Type B pancreatic cell (in vitro differentiated cells): ENCODE measurements at places on chromosomes 16 and 17. TPM values are rescaled to one million over a fixed set of nuclear protein-coding genes. Genes with fewer than 3 reads are reported as not detected.

CHTF18 gene
- total RNA-seq: 53.4 and 105 TPM in 2 replicates

STH gene
- not detected in 2 replicates for total RNA-seq

RTN4RL1 gene
- total RNA-seq: 1.7 and 1.9 TPM in 2 replicates

- peak; percentile 56 for DNase-seq
Observed at GRCh38 chr17:79619636-79620206, 8.9 kb upstream of the RBFOX3 start.

DNA sequence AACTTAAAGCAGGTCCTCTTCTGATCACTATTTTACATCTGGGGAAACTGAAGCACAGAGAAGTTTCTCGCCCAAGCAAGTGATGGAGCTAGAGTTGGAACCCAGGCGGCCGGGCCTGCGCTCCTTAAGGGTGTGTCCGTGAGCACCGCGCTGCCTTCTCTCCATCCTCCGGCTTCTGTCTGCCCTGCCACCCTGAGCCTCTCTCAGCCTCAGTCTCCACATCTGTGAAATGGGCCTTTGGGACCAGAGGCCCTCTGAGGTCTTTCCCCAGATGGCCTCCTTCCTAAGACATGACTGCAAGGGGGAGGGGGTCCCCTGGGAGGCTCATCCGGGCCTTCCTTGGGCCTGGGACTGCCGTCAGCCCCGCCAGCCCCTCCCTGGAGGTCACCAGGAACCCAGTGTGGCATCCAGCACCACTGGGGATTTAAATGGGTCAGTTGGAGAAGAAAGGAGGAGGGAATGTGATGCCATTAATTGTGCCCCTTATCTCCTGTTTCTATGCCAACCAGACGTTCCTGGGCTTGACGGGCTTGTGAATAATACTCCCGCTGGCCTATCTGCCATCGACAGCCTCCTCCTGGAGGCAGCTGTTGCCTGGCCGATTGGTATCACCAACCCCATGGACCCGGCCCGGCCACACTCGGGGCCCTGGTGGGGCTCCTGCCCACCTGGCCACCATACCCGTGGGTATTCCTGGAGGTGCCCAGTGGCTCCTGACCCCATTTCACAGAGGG is 5.1 kb downstream of the ZFPM1 start:
- no peak for DNase-seq

DNA sequence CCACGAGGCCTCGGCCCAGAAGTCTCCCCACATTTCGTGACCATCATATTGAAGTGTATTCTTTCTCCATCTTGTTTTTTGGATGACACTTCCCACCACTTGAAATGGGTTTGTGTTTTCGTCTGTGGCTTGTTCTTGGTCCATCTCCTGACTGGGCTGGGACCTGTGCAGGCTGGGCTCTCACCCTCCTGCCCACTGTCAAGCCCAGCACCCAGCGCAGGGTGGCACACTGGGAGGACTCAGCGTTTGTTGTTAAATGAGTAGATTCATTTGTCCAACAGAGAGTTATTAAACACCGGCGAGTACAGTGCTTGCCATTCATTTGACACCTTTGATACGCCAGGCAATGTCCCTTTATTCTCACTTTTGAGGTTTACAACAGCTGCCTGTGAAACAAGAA is 22.6 kb downstream of the NT5M start:
- DNase-seq: no peak

DNA sequence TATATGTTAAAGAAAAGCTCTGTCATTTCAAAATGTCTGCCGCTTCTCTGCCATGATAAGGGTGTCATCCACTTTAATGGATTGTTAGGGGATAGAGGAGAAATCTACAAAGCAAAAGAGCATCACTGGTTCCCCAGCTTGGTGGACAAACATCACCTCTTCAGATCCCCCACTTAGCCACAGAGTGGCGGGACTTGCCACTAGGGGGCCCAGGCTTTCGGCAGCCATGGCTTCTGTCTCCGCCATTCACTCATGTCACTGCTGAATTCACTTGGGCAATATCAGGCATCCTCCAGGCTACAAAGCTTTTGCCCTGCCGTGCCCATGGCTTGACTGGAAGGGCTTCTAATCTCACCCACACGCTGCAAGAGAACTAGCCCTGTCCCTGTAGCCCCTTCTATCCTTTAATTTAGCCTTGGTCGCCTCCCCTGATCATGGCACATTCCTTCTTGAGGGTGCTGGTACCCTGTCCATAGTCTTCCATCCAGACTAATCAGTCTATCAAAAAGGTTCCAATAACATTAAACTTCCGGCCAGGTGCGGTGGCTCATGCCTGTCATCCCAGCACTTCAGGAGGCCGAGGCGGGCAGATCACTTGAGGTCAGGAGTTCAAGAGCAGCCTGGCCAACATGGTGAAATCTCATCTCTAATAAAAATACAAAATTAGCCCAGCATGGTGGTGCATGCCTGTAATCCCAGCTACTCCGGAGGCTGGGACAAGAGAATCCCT is 34.7 kb downstream of the SBK1 start:
- DNase-seq: no peak

- DNase-seq: no peak
Observed at GRCh38 chr17:42463976-42464400, 5.3 kb downstream of the ATP6V0A1 start.

DNA sequence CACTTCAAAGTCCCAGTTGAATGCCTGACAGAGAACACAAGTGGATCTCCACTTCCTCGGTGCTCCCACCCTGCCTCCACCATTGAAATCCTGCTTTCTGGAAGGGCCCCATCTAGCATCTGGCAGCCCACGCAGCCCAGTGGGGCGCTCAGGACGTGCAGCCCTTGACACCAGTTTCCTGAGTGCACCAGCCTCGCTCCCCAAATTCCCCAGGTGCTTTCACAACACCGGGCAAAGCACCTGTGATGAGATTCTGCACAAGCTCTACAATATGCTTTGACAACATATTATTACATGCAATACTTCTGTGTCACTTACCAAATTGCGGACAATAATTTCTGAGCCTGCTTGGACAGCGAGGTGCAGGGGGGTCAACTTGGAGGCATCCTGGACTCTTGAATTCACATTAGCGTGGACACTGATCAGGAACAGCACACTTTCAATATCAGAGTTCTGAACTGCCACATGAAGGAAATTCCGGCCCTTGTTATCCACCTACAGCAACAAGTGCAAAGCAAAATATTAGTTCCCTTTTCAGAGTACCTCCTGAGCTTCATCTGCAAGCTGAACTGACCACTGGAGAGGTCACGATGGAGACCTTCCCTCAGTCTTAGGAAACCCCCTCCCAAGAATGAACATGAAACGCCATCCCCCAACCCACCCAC is 33.9 kb downstream of the CYB5D2 start:
- DNase-seq: no peak

DNA sequence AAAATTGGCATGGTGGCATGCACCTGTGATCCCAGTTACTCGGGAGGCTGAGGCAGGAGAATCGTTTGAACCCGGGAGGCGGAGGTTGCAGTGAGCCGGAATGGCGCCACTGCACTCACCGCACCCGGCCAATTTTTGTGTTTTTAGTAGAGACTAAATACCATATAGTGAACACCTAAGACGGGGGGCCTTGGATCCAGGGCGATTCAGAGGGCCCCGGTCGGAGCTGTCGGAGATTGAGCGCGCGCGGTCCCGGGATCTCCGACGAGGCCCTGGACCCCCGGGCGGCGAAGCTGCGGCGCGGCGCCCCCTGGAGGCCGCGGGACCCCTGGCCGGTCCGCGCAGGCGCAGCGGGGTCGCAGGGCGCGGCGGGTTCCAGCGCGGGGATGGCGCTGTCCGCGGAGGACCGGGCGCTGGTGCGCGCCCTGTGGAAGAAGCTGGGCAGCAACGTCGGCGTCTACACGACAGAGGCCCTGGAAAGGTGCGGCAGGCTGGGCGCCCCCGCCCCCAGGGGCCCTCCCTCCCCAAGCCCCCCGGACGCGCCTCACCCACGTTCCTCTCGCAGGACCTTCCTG is at the start of gene HBQ1:
HBQ1 (plus strand) TSS at position 359 of the 575 bp plus-strand sequence; CDS start at position 387, 28 bp downstream.
- DNase-seq: peak; percentile 79

DNA sequence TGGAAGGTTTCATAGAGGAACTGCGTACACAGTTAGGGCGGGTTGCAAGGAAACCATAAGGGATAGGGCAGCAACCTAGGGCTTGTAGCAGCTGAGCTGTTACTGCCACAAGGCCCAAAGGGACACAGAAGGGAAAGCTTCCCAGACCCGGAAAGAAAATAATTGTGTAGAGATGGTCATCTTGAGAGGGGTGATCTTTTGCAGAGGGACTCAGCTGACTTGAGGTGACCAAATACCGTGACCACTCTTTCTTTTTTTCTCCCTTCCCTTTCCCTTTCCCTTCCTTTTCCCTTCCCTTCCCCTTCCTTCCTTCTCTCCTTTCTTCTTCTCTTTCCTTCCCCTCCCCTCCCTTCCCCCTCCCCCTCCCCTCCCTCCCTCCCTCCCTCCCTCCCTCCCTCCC is 8.5 kb upstream of the CREBBP start:
- DNase-seq: no peak
